ENCODE measurements at places on chromosomes 11 and 22.

- DNase-seq = peak; percentile 91
These were observed 4.8 kb downstream of the CD248 start for GRCh38 chr11:66311965-66312548.

DNA sequence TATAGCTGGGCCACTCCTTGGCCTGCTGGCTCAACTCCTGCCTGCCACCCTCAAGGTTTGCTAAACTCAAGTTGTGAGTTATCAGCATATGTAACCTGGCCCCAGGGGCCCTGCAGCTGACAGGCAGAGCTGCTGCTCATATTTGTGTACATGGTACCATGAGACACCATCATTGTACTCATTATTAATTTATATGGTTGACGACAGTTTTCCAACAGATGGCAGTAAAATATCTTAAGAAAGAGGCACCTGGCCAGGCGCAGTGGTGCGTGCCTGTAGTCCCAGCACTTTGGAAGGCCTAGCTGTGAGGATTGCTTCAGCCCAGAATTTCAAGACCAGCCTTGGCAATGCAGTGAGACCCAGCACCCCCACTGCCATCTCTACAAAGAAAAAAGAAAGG, 11.4 kb upstream of the DENND5A start:
- no peak for DNase-seq

DNA sequence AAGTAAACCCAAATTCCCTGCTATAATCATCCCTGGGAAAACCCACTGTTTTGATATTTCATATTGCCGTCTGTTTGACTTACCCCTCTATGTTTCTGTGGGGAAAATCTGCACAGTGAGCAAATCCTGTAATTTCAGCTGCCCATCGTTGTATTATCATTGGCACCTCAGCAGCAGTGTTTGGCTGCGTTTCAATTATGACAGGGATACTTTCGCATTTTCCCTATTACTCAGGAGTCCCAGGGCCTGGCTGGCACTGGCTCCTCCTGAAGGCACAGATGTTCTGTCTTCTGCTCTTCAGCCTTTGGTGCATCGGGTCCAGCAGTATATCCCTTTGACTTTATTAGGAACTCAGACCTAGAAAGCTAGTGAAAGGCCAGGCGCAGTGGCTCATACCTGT, 12.2 kb upstream of the MMP12 start:
- no peak for DNase-seq

DNA sequence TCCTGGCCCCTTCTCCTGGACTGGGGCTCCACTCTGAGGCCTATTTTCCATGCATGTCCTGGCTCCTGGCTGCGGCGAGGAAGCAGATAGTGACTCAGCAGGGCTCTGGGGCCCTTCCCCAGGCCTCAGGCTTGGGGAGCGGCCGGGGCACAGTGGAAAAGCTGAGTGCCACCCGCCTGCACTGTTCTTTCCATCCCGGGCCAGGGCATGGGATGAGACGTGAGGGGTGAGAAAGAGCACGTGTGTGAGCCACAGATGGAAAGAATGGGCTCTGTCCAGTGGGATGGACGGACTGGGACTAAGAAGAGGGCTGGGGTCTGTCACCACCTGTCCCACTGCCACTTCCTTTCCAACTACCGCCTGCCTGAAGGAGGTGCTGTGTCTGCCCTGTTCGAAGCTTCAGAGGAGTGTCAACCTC, 12.8 kb downstream of the SLC37A2 start:
- no peak for DNase-seq

GRCh38 chr11:99349151-99349673, 328.5 kb downstream of the CNTN5 start:
- no peak for DNase-seq

- no peak for DNase-seq
These were observed 509.0 kb downstream of the BUD13 start for GRCh38 chr11:116263770-116264169.

- no peak for DNase-seq
These were observed 227.0 kb downstream of the ADAMTS15 start for GRCh38 chr11:130675371-130675821.

GRCh38 chr22:32745251-32745995, 56.1 kb upstream of the TIMP3 start:
- DNase-seq = no peak

DNA sequence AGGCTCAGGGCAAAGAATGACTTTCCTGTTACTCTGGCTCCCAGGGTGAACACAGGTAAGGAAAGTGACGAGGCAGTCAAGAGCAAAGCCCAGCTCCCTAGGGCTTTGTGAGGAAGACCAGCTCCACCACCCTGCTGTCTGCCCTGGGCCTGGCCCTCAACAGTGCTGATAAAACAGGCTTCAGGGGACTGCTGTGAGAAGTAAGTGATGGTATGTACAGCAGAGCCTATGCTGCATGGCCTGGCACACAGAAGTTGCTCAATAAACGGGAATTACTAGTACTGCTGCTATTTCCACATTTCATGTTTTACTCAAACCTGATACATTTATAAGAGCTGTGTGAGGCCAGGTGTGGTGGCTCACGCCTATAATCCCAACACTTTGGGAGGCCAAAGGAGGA, 50.3 kb downstream of the MICAL3 start:
- no peak for DNase-seq

DNA sequence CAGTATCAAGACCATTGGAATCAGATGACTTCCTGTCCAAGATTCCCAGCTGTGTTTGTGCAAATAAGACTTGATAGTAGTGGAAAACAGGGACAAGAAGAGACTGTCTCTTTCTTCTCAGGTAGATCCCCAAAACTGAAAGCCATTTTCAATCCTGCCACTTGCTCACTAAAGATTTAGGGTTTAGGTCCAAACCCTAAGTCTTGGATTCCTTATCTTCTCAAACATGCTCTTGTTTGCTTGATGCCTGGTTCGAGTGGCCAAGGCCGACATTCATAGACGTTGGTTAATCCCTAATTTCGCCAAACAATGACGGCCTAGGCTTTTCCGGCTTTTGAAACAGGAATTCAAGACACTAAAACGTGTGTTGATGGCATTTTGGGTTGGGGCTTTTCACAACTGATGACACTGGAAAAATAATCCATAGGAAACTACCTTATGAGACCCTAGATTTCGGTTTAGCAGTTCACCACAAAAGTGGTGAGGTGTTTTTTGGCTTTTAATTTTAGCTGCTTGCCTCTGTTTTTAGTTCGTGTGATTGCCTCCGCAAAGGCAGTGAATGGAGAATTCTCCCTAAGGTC, 1.0 kb upstream of the GTPBP1 start:
- no peak for DNase-seq

GRCh38 chr11:130407978-130408377, 20.4 kb downstream of the ADAMTS8 start:
- DNase-seq = no peak

DNA sequence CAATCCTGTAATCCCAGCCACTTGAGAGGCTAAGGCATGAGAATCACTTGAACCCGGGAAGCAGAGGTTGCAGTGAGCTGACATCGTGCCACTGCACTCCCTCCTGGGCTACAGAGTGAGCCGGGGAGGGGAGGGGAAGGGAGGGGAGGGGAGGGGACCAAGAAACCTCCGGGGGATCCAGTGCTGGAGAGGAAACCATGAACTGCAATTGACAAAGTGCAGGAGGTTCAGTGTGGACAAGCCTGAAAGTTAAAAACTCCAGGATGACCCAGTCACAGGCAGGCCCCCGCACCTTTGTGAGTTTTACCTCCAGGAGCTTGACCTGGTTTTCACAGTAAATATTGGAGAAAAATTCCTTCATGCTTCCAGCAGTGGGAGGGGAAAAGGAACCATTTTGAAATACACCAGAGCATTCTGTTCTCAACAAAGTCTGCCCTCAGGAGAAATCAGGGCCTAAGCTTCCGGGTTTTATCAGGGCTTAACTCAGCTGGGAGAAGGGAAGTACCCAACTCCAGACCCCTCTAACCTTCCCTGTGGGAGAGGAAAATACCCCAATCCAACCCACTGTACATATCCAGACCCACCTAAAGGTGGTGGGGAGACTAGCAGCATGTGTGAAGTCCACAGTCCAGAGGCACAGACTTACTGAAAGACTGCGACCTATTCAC, 15.5 kb upstream of the ZFTA start:
- no peak for DNase-seq

- no peak for DNase-seq
These were observed 5.7 kb downstream of the ZFTA start for GRCh38 chr11:63762654-63763495.

DNA sequence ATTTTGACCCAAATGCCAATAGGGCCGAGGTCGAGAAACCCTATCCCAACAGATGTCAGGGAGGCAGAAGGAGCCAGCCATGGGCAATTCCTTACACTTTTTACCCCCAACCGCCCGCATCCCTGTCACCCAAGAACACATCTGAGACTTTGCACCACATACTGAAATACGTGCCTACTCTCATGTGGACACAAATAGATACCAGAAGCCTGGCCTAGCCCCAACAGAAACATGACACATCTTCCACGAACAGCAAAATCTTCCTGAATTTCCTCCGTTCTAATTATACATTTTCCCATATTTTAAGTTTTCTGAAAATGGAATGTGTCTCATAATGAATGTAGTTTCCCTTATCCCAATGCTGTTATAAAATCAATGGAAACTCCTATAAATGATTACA, 64.7 kb downstream of the SLC1A2 start:
- no peak for DNase-seq

DNA sequence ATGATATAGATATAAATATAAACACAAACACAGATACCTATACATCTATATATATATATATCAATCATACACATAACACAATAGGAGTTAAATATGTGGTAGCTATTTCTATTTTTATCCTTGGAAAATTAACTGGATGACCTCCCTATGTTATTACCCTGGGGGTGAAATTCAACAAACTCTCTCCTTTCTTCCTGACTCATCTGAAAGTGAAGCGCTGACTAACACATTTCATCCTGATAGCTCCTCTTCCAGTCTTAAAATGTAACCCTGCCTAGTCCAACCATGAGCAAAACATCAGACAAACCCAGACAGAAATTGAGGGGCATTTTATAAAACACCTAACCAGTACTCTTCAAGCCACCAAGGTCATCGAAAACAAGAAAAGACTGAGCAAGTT, 220.6 kb upstream of the ISX start:
- no peak for DNase-seq

- no peak for DNase-seq
These were observed 12.5 kb downstream of the ASCC2 start for GRCh38 chr22:29825578-29825977.

- DNase-seq = peak; percentile 24
These were observed 695 bp downstream of the PEX26 start for GRCh38 chr22:18078329-18079041.

- DNase-seq = no peak
These were observed 141.2 kb downstream of the CEP164 start for GRCh38 chr11:117468888-117469287.

GRCh38 chr11:108961095-108961494, 296.2 kb downstream of the DDX10 start:
- DNase-seq = no peak

DNA sequence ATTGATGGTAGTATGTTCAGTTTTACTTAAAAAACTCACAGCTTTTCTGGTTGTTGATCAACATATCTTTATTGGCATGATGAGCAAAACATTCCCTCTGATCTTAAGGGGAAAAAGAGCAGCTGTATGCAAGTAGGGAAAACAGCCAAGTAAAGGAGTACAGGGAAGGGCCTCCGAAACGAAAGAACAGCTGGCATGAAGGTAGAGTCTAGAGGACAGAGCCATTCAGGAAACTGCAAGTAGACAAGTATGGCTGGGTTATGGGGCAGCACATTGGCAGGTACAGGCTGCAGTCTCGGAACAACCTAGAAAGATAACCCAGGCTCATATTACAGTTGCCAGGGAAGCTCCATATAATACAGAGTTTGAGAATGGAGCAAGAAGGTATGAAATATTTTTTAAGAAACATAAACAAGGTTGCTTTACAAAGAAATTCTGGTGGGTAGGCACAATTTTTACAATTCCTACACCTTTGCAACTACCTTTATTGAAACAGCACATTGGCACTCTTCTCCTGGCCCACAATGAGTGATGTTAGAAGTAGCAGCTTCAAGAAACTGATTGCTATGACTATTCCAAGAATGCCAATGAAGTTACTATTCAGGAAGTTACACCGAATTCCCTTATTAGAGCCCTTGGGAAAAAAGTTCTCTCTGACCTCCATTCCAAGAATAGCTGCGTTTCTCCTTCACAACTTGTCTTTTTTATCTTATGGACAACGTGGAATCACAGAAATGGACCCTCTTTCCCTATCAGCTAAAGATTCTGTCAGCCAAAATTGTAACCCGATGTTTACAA, 45.2 kb downstream of the LGR4 start:
- DNase-seq = no peak

Data from activated CD4-positive, alpha-beta T cell treated with anti-CD3 and anti-CD28 coated beads, Interleukin-2, amount 50 U/mL, for 24 hours (primary cell).